Fibroblast of the aortic adventitia (primary cell): ENCODE measurements at places on chromosomes 5 and 9.
A peak's percentile ranks its signal among the peaks of the same experiment; 100 is the strongest.

DNA sequence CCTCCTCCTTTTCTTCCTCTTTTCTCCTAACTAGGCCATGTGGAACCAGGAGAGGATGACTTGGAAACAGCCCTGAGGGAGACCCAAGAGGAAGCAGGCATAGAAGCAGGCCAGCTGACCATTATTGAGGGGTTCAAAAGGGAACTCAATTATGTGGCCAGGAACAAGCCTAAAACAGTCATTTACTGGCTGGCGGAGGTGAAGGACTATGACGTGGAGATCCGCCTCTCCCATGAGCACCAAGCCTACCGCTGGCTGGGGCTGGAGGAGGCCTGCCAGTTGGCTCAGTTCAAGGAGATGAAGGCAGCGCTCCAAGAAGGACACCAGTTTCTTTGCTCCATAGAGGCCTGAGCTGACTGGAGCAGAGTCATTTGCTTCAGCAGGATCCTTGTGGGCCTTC is 13.7 kb downstream of the NUDT2 start:
- DNase-seq: peak; percentile 82

GRCh38 chr5:55072666-55073065 is 29.8 kb upstream of the GZMA start:
- DNase-seq: no peak

DNA sequence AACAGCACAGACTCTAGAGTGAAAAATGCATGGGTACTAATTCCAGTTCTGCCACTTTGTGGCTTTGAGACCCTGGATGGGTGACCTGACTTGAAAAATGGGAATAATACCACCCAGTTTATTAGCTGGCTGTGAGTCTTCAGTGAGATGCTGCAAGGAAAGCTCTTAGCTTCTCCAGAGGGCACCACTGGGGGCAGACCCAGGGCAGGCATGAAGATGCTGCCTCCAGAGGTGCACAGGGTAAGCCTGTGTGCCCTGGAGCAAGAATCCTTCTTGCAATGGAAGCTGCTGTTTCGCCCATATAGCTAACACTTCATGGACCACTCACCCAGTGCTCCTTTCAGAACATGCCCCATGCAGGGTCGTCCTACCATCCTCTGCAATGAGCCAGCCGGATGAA is 75.7 kb downstream of the C5orf15 start:
- no peak for DNase-seq

- no peak for DNase-seq
Measured at GRCh38 chr5:159452480-159453167, 122.3 kb upstream of the IL12B start.

DNA sequence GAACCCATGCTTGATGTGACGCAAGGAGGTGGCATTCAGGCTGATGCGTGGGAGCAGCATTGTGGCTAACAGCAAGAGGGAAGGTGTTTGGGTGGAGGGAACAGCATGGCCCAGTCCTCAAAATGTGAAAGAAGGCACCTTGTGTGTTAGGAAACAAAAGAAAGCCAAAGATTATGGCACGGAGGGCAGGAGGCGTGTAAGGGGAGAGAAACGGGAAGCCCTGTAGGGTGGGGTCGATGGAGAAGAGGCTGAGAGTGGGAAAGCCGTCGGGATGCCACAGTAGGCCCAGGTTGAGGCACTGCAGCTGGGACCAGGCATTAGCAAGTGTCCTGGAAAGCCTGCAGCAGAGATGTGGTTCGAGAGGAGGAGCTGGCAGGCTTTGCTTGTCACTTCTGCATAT is 241.1 kb downstream of the GADD45G start:
- no peak for DNase-seq
